Left kidney (tissue), 8 donors: ENCODE measurements at places on chromosomes 1 and 21. TPM values are rescaled to one million over a fixed set of nuclear protein-coding genes. Genes with fewer than 3 reads are reported as not detected.

Gene CALML6
- 0.65 TPM for polyA plus RNA-seq

Gene SDE2
- polyA plus RNA-seq = 22.2 TPM

Gene ZNF326
- 89.1 TPM for polyA plus RNA-seq

Gene TMEM240
- 3.7 TPM for polyA plus RNA-seq

Gene LCE3A
- not detected for polyA plus RNA-seq

Gene ARMH1
- polyA plus RNA-seq = 7.3 TPM

Gene CCDC185
- 0.08 TPM for polyA plus RNA-seq

Gene OR10J4
- polyA plus RNA-seq = not detected

Gene IGFN1
- 0.91 TPM for polyA plus RNA-seq

Gene DAB1
- 9.1 TPM for polyA plus RNA-seq

Gene NECTIN4
- 4.0 TPM for polyA plus RNA-seq

Gene KCNA2
- polyA plus RNA-seq = 0.53 TPM

Gene LCE2B
- polyA plus RNA-seq = not detected

Gene NSUN4
- 28.5 TPM for polyA plus RNA-seq

Gene LRRC71
- polyA plus RNA-seq = 0.83 TPM

Gene C4BPB
- polyA plus RNA-seq = 0.50 TPM

Gene INAVA
- 33.8 TPM for polyA plus RNA-seq

Gene PROX1
- polyA plus RNA-seq = 8.5 TPM

Gene MYOM3
- 22.1 TPM for polyA plus RNA-seq

Gene COL8A2
- 1.2 TPM for polyA plus RNA-seq

Gene SPRR2B
- polyA plus RNA-seq = not detected

Gene TMEM52
- 1.1 TPM for polyA plus RNA-seq

Gene ANKRD13C
- polyA plus RNA-seq = 32.8 TPM
